Right renal pelvis (tissue), 4 donors: ENCODE measurements at places on chromosomes 11 and 22. TPM values are rescaled to one million over a fixed set of nuclear protein-coding genes. Genes with fewer than 3 reads are reported as not detected.

DNA sequence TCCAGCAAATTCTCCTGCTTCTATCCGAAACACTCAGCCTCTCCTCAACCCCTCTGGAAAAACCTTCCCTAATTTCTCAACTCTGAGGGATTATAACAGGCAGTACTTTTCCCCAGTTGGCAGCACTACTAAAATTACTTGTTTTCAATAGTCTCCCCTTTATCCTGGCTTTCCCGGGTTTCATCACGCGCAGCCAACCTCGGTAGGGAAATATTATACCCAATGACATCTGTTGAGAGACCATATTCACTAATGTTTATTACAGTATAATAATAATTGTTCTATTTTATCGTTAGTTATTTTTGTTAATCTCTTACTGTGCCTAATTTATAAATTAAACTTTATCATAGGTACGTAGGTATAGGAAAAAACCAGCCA lies 330 bp upstream of the POLD3 start:
- DNase-seq = no peak

DNA sequence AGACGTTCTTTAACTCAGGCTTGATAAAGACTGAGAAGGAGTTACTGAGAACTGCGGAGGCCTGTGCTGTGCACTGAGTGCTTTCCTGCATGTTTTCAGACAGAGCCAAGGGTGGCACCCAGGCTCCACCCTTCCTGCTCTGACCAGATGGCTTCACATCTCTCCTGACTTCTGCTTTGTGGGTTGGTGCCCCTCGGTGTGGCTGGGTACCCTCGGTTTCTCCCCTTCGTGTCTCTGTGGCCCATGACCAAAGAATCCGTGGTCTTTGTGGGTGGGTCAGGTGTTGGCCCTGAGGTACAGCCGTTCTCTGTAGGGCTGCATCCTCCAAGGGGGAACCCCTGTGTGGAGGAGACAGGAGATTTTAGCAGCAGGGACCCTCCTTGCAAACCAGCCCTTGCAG lies 34.3 kb downstream of the GRIK4 start:
- DNase-seq = no peak

The KDM4E gene
- polyA plus RNA-seq = 0.17 TPM

The KRTAP5-2 gene
- polyA plus RNA-seq = 0.27 TPM

DNA sequence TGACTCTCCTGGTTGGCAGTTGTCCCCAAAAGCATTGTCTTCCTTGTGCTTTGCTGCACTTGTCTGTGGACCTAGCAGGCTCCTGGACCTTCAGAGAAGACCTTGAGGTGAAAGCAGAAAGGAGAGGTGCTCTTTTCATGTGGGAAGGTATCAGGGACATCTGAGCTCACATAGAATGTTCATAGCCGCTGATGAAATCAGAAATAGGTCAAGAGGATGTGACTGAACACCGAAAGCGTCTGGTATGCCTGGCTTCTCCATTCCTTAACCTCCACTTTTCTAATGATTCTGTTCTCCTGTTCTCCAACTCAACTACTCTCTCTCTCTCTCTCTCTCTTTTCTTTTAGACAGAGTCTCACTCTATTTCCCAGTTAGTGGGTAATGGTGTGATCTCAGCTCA lies 6.2 kb upstream of the CUL5 start:
- DNase-seq = no peak

The P2RX6 gene
- 1.3 TPM for polyA plus RNA-seq

The POU2AF1 gene
- polyA plus RNA-seq = 1.0 TPM

DNA sequence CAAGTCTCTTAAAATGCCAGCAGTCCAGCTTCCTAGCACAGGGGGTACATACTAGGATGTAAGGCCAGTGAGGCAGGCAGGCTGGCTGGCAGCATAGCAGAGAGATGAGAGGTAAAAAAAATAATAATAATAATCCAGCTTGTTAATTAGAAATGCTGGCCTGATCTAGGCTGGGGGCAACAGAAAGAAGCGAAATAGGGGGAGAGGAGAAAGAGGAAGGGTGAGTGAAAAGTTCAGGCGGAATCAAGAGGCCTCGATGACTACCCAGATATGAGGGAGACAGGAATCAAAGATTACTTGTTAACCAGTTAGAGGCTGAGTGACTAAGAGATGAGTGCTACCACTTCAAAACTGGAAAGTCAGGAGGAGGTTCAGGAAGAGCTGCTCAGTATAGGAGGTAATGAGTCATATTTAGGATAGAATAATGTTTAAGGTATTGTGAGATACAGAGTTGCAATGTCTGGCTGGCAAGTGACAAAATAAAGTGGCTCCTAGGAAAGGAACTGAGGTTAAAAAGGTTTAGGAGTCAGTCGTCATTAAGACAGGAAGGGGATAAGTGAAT lies 2.8 kb downstream of the ALKBH8 start:
- DNase-seq = no peak

DNA sequence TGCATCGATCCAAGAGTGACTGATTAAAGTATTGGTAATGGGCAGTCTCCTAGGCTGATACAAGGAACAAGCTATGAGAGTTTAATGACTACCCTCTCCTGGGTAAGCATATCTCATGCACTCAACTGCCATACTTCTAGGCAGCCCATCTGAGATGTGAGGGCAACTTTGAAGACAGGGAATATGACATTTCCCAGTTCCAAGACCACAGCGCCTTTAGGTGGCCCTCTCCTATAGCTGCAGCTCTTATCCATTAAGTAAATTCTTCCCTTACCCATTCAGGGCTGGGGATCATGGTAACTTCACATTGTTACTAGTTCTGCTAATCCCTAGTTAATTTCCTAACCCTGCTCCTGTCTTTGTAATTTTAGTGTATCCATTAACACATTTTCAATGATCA lies 157.3 kb upstream of the CTSC start:
- DNase-seq = no peak

The EHF gene
- polyA plus RNA-seq = 35.1 TPM

The HSPB2 gene
- 2.0 TPM for polyA plus RNA-seq

GRCh38 chr22:17339095-17339693 lies 30.1 kb upstream of the CECR2 start:
- no peak for DNase-seq

DNA sequence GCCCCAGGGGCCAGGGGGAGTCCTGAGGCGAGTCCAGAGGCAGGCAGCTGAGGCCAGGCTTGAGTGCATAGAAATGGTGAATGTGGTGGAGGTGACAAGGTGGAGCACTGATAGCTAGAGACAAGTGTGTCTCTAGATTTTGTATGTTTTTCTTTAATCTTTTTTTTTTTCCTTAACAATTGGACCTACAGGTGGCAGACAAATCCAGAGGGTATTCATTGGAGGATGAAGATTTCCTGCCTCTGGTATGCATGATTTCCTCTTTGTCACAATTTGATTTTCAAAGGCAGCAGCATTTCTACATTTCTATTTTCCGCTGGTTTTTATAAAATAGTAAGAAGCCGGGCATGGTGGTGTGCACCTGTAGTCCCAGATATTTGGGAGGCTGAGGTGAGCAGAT lies 47.7 kb upstream of the DKK3 start:
- no peak for DNase-seq

DNA sequence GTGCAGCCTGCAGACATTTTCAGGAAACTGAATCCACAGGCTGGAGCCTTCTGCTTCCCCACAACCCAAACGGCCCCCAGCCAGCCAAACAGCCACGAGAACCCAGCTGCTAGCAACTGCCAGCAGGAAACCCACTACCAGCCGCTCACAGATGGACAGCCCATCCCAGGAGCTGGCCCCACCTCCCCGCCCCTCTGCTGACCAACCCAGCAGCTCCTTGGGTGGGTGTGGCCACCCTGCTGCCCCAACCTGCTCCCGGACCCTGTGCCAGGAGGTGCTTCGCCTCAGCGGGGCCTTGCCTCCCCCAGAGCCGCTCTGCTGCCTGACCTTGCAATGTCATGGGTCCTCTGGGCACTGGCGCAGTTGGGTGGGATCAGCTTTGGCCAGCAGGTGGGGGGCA lies 8.2 kb upstream of the CCDC188 start:
- DNase-seq = no peak

The ENTHD1 gene
- polyA plus RNA-seq = not detected

- no peak for DNase-seq
These were observed 18.2 kb upstream of the CD81 start for GRCh38 chr11:2358754-2359442.
